ENCODE measurements at places on chromosomes 1 and 21.
A peak's percentile ranks its signal among the peaks of the same experiment; 100 is the strongest.

DNA sequence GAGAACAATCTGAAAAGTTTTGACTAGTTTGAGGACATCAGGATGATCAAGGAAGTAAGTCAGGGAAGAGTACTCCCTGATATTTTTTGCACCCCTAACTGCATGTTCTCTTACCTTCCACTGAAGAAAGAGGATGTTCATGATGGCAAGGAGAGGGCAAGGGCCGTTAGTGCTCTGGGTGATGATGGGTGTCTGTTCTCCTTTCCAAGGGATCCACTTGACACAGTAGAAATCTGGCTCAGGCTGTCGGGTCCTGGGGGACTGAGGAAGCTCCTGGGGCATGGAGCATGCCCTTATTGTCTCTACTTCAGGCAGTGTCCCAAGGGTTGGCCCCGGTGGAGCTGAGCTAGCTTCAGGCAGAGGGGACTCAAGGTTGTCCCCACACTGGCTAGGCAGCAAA, 4.7 kb downstream of the MINDY1 start:
- no peak overlapping the region for H3K27ac ChIP-seq
- no peaks in the 10 kb centered on the region for H3K36me3 ChIP-seq
- peaks cover 41% of the 10 kb centered on the region for H3K4me1 ChIP-seq
- no peaks in the 10 kb centered on the region for H3K27me3 ChIP-seq
- no peak for DNase-seq
- H3K4me3 ChIP-seq, result no peak overlapping the region

- no peak for DNase-seq
- H3K4me3 ChIP-seq, result peak overlapping the region; percentile 87
- no peaks in the 10 kb centered on the region for H3K27me3 ChIP-seq
- H3K27ac ChIP-seq, result no peak overlapping the region
Measured at GRCh38 chr21:33402001-33402979, 923 bp upstream of the IFNGR2 start.

- H3K4me3 ChIP-seq, result peak overlapping the region; percentile 80
- no peaks in the 10 kb centered on the region for H3K27me3 ChIP-seq
- peaks cover 5% of the 10 kb centered on the region for H3K36me3 ChIP-seq
Measured at GRCh38 chr21:39184050-39184980, 1.1 kb upstream of the PSMG1 start.

DNA sequence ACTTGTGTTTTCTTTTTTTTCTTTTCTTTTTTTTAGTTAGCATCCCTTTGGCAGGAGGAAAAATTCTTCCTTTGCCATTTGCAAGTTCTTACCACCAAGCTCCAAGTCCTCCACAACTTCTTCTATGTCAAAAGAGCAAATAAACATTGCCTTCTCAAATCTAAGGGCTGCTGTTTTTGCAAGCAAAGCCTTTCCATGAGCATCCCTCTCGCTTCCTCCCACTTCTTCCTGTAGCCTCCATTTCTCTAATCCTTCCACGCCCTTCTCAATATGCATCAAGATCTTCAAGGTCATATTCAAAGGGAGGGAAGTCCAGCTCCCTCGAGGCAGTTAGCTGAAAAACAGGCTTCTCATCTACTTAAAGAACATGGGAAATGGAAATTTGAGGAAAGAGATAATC, 147.1 kb downstream of the ADSS2 start:
- no peaks in the 10 kb centered on the region for H3K27me3 ChIP-seq
- no peaks in the 10 kb centered on the region for H3K36me3 ChIP-seq
- H3K27ac ChIP-seq, result no peak overlapping the region
- H3K4me3 ChIP-seq, result no peak overlapping the region

- H3K27me3 ChIP-seq, result no peaks in the 10 kb centered on the region
- no peak for DNase-seq
- peaks cover 9% of the 10 kb centered on the region for H3K36me3 ChIP-seq
Measured at GRCh38 chr1:109396871-109397580, 692 bp downstream of the SORT1 start.

- H3K4me3 ChIP-seq, result no peak overlapping the region
- H3K4me1 ChIP-seq, result peaks cover 4% of the 10 kb centered on the region
- no peaks in the 10 kb centered on the region for H3K36me3 ChIP-seq
- no peaks in the 10 kb centered on the region for H3K27me3 ChIP-seq
- no peak overlapping the region for H3K27ac ChIP-seq
Measured at GRCh38 chr1:7458946-7459345, 312.1 kb upstream of the VAMP3 start.

- no peaks in the 10 kb centered on the region for H3K36me3 ChIP-seq
- H3K27me3 ChIP-seq, result no peaks in the 10 kb centered on the region
- no peak overlapping the region for H3K4me3 ChIP-seq
- no peak overlapping the region for H3K27ac ChIP-seq
- peaks cover 19% of the 10 kb centered on the region for H3K4me1 ChIP-seq
Measured at GRCh38 chr1:241482761-241483250, 36.7 kb downstream of the FH start.

DNA sequence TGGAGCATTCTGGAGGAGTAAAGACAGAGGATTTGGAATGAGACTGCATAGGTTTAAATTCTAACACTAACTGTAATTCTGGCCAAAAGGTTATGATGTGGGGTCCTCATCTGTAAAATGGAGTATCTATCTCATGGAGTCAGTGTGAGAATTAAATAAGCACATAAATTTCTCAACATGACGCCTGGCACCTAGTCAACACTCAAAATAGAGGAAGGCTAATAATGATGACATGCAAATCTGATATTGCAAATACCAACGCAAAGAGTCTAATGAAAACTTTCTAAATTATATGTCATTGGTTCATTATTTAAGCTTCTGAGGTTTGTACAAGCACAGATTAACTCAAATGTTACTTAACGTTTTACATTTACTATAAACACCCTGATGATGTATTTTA, 29.6 kb downstream of the APP start:
- no peak for DNase-seq
- H3K27ac ChIP-seq, result peak overlapping the region; percentile 33
- H3K27me3 ChIP-seq, result no peaks in the 10 kb centered on the region
- no peaks in the 10 kb centered on the region for H3K36me3 ChIP-seq
- H3K4me3 ChIP-seq, result peak overlapping the region; percentile 9

- no peaks in the 10 kb centered on the region for H3K36me3 ChIP-seq
- H3K27ac ChIP-seq, result no peak overlapping the region
- peak; percentile 82 for DNase-seq
- no peak overlapping the region for H3K4me3 ChIP-seq
- H3K4me1 ChIP-seq, result peaks cover 12% of the 10 kb centered on the region
Measured at GRCh38 chr1:33633019-33633801, 160.8 kb downstream of the ZSCAN20 start.

GRCh38 chr1:78490861-78491450, at the start of gene PTGFR:
PTGFR (plus strand) TSS chr1:78490974; CDS start chr1:78492744, 1,770 bp downstream.
- no peak within 1 kb of the TSS for H3K27ac ChIP-seq
- no peak within 1 kb of the TSS for H3K4me3 ChIP-seq
- H3K36me3 ChIP-seq, result no peaks in the 10 kb centered on the region
- no peaks in the 10 kb centered on the region for H3K27me3 ChIP-seq
- H3K4me1 ChIP-seq, result no peaks in the 10 kb centered on the region

- H3K27me3 ChIP-seq, result peaks cover 10% of the 10 kb centered on the region
- DNase-seq, result no peak
- H3K4me3 ChIP-seq, result no peak overlapping the region
- peaks cover 2% of the 10 kb centered on the region for H3K4me1 ChIP-seq
Measured at GRCh38 chr1:224623743-224624333, 7.7 kb downstream of the CNIH3 start.

DNA sequence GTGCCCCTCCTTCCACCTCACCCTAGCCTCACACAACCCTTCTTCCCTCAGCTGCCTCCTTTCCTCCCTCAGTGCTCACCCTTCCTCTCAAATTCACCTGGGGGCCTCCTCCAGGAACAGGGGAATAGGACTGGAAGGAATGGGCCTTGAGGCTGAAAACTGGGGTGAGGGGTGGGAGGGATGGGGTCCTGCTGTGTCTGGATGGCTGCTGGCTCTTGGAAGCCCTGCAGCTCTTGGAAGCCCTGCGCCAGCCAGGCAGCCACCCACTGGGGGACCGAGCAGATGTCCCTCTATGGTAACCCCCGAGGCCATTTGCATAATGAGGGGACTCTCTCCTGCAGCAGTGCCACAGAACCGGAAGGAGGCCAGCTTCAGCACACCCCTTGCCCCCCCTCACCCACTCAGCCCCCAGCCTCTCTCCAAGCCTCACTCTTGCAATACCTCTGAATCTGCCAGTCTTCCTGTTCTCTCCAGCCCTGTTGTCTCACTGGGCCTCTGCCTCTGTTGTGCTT, 85.2 kb downstream of the KIRREL1 start:
- no peak overlapping the region for H3K27ac ChIP-seq
- no peak for DNase-seq
- no peaks in the 10 kb centered on the region for H3K4me1 ChIP-seq
- peaks cover 2% of the 10 kb centered on the region for H3K36me3 ChIP-seq

GRCh38 chr1:31669786-31670592, 25.3 kb upstream of the PEF1 start:
- no peaks in the 10 kb centered on the region for H3K36me3 ChIP-seq
- peak; percentile 12 for DNase-seq
- H3K27ac ChIP-seq, result peak overlapping the region; percentile 46
- peak overlapping the region; percentile 30 for H3K4me3 ChIP-seq

DNA sequence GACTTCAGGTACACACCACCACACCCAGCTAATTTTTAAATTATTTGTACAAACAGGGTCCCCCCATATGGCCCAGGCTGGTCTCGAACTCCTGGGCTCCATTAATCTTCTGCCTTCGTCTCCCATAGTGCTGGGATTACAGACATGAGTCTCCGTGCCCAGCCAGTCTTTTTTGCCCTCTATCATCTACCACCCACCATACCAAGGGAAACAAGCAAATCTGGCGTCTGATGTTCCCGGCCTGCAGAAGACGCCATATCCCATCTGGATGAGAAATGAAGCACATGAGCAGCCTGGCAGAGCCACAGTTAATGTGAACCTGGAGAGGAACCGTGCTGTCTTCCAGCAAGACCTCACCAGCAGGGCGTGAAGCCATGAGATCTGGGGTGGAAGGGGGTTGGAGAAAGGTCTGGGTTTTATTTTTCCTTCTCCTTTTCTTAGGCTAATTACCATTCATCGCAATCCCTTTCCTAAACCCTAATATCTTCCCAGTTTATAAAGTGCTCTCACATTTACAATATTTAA, 1.8 kb upstream of the PRELP start:
- H3K4me1 ChIP-seq, result 0 out of 2 replicates have a peak, but pooled peaks cover 3% of the 10 kb centered on the region
- no peak overlapping the region for H3K27ac ChIP-seq
- peaks cover 24% of the 10 kb centered on the region for H3K27me3 ChIP-seq
- no peak overlapping the region for H3K4me3 ChIP-seq
- no peak for DNase-seq

DNA sequence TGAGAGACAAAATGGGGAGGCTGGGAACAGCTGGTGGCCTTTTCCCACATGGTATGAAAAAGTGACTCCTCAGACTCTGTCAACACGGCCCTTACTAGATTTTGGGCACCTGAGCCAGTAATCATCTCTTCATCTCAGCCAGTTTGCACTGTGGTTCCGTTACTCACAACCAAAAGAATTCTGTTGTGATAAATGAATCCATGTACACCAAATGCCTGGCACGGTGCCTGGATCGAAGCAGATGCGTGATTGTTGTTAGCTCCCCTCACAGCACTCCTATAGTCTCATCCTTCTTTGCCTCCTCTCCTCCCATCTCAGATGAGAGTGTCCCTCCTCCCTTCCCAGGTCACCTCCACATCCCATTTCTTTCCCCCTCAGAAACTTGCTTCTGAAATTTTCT, 57.9 kb upstream of the GJB5 start:
- H3K4me3 ChIP-seq, result no peak overlapping the region
- H3K4me1 ChIP-seq, result peaks cover 12% of the 10 kb centered on the region
- no peak for DNase-seq
- H3K27ac ChIP-seq, result no peak overlapping the region
- no peaks in the 10 kb centered on the region for H3K36me3 ChIP-seq

- H3K4me3 ChIP-seq, result no peak overlapping the region
- no peaks in the 10 kb centered on the region for H3K4me1 ChIP-seq
- no peak overlapping the region for H3K27ac ChIP-seq
- H3K36me3 ChIP-seq, result no peaks in the 10 kb centered on the region
- no peak for DNase-seq
Measured at GRCh38 chr1:180953291-180954004, 40.8 kb downstream of the KIAA1614 start.

- H3K36me3 ChIP-seq, result no peaks in the 10 kb centered on the region
- peak overlapping the region; percentile 44 for H3K4me3 ChIP-seq
- H3K27ac ChIP-seq, result peak overlapping the region; percentile 45
- H3K4me1 ChIP-seq, result peaks cover 16% of the 10 kb centered on the region
Measured at GRCh38 chr1:228735871-228736586, 750 bp downstream of the RHOU start.

GRCh38 chr1:58978096-58978495, 194.2 kb upstream of the JUN start:
- no peak overlapping the region for H3K4me3 ChIP-seq
- no peaks in the 10 kb centered on the region for H3K4me1 ChIP-seq
- no peak for DNase-seq
- H3K36me3 ChIP-seq, result no peaks in the 10 kb centered on the region
- no peak overlapping the region for H3K27ac ChIP-seq

- no peak overlapping the region for H3K27ac ChIP-seq
- peaks cover 12% of the 10 kb centered on the region for H3K27me3 ChIP-seq
- no peak overlapping the region for H3K4me3 ChIP-seq
- DNase-seq, result no peak
Measured at GRCh38 chr1:29410476-29410875, 174.2 kb downstream of the PTPRU start.

- H3K4me1 ChIP-seq, result no peaks in the 10 kb centered on the region
- no peaks in the 10 kb centered on the region for H3K27me3 ChIP-seq
Measured at GRCh38 chr1:91754348-91754747, 131.6 kb downstream of the TGFBR3 start.

GRCh38 chr1:24551960-24552571, 3.8 kb upstream of the NCMAP start:
- H3K27ac ChIP-seq, result no peak overlapping the region
- H3K4me3 ChIP-seq, result no peak overlapping the region
- no peaks in the 10 kb centered on the region for H3K27me3 ChIP-seq
- no peak for DNase-seq
- no peaks in the 10 kb centered on the region for H3K36me3 ChIP-seq

- no peak for DNase-seq
- H3K27ac ChIP-seq, result no peak overlapping the region
- no peaks in the 10 kb centered on the region for H3K27me3 ChIP-seq
- H3K36me3 ChIP-seq, result no peaks in the 10 kb centered on the region
Measured at GRCh38 chr1:97599447-97599846, 321.4 kb downstream of the DPYD start.

DNA sequence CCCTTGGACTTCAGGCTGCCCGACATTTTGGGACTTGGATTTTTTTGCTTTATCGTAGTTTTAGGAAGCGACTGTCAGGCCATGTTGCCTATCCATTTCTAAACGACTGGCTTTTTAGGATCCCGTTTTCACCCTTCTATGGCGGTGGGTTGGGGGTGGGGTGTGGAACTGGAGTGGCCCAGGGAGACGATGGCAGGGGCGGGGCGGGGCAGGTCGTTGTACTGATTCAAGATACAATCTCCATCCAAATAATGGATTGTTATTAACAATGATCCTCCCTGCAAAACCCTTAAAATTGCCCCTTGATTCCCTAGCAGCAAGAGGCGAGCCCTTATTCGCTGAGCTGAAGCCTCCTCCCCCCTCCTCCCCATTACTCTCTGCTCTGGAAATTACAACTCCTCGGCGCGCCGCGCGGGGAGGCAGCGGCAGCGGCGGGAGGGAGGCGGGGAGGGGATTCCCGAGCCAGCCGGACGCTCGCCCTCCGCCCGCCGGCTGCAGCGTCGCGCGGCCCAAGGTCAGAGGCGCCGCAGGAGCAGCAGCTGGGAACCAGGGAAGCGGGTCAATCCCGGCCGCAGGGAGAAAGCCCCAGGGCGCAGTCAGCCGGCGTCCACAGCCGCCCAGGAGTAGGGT, at the start of gene TRIM67:
Gene TRIM67, plus strand, starts transcription at position 392 of the 630 bp plus-strand sequence. CDS start 912 bp downstream, outside the sequence.
- H3K36me3 ChIP-seq, result no peaks in the 10 kb centered on the region
- H3K27ac ChIP-seq, result no peak within 1 kb of the TSS
- DNase-seq, result no peak
- no peak within 1 kb of the TSS for H3K4me3 ChIP-seq

GRCh38 chr1:52590266-52590665, 11.9 kb upstream of the GPX7 start:
- no peak overlapping the region for H3K4me3 ChIP-seq
- H3K36me3 ChIP-seq, result no peaks in the 10 kb centered on the region
- H3K4me1 ChIP-seq, result no peaks in the 10 kb centered on the region
- DNase-seq, result no peak
- no peaks in the 10 kb centered on the region for H3K27me3 ChIP-seq

Measured in HCT116 (cell line).